ENCODE measurements at places on chromosomes 1 and 21. TPM values are rescaled to one million over a fixed set of nuclear protein-coding genes. Genes with fewer than 3 reads are reported as not detected.

GRCh38 chr1:245842106-245842505 is 665.0 kb downstream of the SMYD3 start:
- DNase-seq = no peak

DNA sequence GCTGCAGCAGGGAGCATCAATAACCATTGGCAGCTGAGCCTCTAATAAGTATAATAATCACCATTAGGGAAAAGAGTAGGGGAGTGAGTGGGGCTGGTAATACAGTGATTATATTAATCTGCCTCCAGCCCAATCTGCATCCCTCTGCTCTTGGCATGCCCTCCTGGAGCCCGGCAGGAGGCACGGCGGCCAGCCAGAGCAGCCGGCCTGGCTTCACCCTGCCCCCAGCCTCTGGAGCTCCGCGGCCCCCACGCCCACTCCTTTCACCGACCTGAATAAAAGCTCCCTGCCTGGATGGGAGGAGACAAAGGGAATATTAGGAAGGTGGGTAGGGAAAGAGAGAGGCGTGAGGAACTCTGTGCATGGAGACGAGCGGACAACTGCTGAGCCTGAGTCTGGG is 28.3 kb downstream of the OPTC start:
- no peak for DNase-seq

The FAM163A gene
- not detected for total RNA-seq

DNA sequence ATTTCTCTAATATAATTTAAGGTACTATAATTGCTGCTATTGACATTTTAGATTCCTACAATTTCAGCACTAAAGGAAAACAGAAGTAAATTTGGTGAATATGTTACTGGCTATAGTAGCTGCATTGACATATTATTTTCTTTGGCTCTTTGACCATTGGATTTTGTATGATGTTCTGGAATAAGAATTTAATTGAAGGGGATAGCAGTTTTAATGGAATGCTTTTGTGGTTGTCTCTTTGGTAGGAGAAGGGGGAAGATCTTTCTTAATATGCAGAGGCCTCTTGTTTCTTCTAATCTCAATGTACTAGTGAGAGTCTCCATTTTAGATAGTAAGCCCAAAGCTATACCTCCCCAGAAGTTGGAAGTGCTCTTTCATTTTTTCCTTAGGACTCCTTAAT is 6.9 kb downstream of the DTL start:
- DNase-seq = no peak

DNA sequence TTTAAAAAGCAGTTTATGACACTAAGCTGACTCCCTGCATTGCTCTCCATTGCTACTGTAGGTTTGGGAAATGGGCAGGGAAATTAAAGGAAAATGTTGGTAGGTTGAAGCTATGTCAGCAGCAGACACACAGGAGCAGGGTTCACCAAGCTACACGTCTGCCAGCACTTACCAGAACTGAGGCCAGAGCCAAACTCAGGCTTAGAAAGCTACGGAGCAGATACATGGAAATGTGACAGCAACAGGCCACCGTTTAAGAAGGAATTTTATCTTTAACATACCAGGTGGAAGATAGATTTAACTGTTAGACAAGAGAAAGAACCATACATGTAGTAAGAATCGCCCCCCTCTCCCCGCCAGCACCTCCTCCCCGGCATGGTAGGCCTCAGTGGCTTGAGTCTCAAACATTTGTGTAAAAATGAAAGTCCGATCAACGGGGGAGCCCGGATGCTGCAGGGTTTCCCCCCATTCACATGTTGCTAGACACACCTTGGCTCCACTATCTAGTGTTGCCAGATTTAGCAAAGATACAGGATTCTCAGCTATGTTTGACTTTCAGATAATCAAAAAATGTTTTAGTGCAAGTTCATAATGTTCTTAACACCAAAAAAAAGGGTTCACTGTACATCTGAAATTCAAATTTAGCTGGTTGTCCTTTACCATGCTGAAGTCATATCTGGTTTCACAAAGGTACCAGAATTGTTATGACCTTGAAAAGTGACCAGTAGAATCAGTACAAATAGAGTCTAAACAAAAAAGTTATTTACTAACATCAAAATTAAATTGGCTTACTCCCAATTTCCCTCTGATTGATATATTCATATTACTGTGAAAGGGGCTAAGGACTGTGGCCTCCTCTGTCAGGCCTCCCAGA is 6.7 kb downstream of the OR2T11 start:
- no peak for DNase-seq

The WNT3A gene
- total RNA-seq = 0.49 TPM

The FCN3 gene
- not detected for total RNA-seq

DNA sequence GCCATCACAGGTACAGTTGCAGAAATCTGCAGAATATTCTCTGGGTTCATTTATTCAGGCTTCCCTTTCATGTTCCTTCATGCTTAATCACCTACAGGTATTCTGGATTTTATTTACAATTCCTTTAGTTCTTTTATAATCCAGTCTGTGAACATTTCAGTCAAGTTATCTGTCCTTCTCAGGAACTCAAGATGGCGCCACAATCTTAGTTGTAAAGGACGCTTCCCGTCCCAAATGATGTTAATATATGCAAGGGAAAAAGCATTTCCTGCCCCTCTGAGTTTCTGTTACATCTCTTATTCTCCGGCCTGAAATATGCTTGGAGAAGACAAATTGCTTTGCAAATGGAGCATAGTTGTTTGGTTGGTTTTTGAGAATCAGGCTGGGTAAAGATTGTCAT is 19.3 kb downstream of the F3 start:
- peak; percentile 13 for DNase-seq

DNA sequence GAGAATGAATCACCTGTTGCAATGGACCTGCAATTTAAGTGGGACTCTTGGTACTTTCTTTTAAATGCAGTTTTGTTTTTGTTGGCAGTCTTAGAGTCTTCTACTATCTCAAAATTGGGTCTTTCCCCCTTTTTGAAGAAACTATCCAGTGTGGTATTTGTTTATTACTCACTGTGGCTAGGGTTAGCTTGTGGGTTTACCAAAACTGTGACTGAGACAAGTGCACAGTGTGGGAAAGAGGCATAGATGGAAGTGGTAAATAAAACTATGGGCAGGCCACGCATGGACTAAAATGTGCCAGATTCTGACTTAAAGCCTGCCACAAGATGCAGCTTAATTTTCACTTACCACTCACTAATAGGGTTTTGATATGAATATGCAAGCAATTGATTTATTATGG is 1441.7 kb downstream of the PLA2G4A start:
- no peak for DNase-seq

DNA sequence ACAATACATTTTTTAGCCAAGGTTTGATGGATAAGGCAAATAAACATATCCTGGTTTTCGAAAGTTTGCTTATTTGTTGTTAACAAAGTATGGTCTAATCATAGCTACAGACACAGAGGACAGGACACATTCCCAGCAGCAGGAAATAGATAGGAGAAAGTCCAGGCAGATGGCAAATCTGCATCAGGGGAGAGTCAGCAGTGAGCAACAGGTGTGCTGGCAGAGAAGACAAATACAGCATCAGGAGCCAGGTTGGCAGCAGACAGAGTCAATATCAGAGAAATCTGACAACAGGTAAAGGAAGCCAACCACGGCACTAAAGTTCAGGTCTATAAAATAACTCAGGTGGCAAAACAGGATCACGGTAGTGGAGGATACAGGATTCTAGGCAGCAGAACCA is 210.7 kb upstream of the PTBP2 start:
- DNase-seq = no peak
